ENCODE measurements at places on chromosomes 7 and 10.

GRCh38 chr10:128863411-128863810 is 603.6 kb upstream of the MGMT start:
- no peak for DNase-seq

DNA sequence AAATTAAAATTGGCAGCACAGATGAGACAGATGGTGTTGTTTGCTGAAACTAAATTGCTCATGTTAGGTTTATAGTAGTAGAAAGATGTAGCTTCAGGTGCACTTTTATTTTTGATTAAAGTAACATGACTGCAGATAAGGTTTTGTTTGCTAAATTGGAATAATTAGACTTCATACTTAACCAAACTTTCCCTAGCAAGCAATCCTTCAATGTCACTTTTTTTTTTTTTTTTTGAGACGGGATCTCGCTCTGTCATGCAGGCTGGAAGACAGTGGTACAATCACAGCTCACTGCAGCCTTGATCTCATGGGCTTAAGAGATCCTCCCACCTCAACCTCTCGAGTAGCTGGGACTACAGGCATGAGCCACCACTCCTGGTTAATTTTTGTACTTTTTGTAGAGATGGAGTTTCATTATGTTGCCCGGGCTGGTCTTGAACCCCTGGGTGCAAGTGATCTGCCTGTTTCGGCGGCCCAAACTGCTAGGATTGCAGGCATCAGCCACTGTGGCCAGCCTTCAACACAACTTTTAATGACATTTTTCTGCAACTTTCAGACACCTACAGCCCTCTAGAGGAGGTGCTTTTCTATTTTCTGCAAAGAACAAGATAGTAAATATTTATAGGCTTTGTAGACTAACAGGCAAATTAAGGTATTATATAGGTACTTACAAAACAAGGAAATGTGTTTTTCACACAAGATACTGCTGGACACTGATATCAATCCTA is 84.8 kb upstream of the CCNY start:
- DNase-seq = no peak

DNA sequence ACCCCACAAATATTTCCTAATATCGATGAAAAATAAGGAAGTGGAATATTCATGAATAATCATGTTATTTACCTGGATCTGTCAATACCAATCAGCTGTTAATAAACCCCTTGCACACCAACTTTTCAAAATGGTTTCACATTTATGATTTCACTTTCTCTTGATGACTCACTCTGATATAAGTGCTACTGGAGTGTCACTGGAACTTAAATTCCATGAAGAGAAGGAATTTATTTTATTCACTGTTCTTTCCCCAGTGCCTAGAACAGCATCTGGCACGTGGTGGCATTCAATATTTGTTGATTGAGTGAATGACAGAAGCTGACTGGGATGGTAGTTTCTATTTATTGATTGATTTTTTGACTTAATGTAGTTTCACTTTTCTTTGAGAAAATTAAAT is 3.5 kb upstream of the ENO4 start:
- no peak for DNase-seq

DNA sequence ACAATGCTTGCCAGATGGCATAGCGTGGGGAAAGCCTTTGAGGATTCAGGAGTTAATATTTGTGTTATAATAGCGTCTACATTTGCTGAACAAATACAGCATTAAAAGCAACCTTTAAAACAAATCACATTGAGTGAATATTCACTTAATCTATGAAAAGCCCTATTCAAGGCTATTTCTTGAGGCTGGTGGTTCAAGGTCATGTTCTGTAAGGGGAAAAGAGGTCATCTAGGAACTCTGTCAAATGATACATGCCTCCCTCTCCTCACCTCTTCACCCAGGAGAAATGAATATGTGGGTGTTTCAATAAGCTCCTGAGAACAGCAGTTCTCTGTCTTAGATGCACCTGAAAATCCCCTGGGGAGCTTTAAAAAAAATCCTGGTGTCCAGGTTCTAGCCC is 303.0 kb downstream of the ELMO1 start:
- DNase-seq = no peak

GRCh38 chr7:43535810-43536585 is 46.9 kb upstream of the STK17A start:
- DNase-seq = no peak

DNA sequence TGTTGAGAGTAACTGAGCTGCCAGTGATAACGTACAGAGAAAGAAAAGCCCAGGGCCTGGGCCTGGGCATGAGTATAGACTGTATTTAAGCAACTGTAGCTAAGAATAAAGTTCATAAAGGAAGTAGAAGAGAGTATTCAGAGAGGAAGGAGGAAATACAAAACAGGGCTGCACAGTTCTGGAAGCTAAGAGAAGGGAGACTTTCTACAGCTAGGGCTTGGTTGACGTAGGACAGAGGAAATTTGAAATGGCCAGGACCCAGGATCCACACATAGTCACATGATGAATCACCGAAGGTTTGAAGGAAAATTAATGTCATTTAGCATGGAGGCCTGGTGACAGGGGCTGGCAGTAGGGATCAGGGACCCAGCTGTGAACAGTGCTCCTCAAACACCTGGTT is 66.7 kb downstream of the ARL4A start:
- no peak for DNase-seq

GRCh38 chr7:22622116-22622785 is 104.7 kb upstream of the IL6 start:
- no peak for DNase-seq

DNA sequence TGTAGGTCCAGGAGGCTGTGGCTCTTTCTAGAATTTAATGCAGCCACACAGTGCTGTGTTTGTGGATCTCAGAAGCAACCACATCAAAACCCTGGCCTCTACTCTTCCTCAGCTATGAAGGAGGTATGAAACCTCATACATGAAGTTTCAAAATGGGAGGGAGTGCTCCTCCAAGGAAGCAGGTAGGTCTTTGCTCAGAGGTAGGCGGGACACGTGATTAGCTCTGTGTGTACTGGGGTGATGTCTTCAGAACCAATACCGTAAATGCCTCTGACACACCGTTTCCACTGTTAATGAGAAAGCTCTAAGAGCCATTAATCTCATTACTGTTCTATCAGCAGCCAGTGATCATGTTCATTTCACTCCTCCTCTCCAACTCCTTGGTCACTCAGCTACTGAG is 126.1 kb downstream of the PLXNA4 start:
- DNase-seq = no peak

DNA sequence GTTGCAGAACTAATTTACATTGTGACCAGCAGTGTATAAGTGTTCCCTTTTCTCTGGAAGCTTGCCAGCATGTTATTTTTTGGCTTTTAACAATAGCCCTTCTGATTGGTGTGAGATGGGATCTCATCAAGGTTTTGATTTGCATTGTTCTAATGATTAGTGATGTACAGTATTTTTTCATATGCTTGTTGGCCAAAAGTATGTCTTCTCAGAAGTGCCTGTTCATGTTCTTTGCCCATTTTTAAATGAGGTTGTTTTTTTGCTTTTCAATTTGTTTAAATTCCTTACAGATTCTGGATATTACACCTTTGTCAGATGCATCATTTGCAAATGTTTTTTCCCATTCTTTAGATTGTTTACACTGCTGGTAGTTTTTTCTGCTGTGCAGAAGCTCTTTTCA is 627.0 kb upstream of the CNTNAP2 start:
- no peak for DNase-seq

GRCh38 chr7:90999989-91000979 is 263.9 kb upstream of the FZD1 start:
- DNase-seq = no peak

DNA sequence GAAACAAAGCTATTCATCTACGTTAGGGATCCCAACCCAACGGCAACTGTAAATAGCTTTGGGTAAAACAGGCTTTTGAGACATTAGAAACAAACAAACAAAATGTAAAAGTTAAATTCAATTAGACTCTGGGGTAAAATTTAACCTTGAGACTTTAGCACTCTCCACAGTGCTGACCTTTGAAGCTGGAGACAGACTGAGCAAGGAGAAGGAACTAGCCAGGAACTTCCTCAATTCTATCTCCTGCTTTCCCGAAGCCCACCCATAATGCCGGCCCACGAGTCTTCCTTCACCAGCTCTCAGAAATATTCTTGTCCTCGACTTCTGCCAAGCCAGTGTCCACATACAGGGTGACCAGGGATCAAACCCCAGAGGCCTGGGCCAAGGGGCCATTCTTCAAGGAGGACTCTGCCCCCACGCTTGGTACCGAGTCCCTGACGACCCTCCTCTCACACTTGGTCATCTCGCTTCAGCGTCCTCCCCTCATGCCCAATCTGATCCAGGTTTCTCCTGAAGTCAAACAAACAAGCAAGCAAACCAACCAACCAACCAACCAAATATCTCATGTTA is 114.1 kb downstream of the HIPK2 start:
- no peak for DNase-seq

DNA sequence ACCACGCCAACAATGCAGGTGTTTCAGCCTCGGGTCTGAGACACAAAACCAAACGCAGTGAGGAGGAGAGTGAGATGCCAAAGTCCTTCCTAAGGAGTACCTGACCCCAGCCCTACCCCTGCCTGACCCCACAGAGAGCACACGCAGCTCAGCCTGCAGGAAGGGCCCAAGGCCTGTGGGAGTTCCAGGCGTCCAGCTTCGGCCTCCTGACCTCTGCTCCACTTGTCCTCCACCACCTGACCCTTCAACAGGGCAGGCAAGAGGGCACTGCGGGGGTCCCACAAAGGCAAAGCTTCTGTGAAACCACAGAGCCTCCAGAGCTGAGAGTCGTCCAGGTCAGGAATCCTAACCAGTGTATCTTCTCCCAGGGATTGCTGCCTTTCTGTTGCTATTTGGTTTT is 122.0 kb upstream of the PPP2R2D start:
- DNase-seq = no peak

DNA sequence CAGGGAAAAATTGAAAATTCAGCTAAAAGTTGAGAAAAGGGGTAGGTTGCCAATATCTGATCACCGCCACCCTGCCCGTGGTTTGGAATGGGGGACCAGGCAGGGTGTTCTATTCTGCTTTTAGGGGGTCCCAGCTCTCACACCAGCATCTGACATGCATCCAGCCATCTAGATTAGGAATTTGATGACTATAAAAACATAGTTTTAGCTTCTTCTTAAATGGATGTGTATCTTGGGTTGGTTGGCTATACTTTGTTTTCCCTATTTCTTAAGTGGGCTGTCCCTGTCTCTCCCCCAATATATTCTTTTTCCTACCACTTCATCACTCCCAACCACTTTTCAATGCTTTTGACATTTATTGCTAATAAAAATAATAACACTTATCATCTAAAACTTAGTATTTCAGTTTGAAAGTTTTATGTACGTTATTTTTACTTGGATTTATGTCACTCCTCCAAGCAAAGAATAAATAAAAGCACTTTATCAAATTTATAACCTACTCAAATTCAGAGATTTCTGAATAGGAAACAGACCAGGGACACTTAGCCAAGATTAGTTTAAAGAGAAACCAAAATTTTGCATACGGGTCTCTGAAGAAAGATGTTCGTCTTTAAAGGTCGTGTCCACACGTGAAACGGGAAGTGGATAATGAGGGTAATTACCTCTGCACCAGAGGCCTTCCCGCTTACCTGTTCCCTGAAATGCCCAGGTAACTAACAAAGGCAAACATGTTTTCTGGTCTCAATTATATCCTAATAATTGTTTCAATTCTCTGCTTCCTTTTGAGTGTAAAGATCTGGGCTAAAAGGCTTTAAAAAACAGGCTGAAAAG is 233.2 kb upstream of the AUTS2 start:
- DNase-seq = no peak

DNA sequence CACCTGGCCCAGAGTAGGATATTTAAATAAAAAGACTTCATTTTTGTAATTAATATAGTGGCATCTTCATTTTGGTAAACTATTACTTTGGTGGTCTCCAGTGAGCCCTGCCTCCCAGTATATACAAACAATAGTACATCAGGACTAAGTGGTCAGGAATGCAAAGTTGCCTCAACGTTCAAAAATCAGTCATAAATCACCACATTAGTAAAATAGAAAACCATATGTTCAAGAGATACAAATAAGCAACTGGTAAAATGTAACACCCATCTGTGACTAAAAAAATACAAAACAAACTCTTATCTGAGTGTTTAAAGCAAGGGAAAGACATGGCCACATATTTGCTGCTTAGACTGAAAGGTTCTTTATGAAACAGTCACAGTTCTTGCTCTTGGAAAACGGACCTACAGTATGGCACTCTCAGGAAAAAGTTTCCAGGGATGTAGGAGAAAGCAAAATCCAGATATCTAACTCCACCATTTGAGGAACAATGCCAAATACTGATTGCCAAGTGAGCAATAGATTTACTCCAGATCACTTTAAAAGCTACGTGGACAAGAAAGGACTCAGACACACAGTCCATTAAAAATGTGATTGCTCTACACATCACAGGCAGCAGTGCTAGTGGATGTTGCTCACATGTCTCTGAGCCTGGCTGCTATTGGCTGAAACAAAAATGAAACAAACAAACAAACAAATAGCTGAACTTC is 15.1 kb upstream of the RHOBTB1 start:
- no peak for DNase-seq

All from activated naive CD4-positive, alpha-beta T cell (primary cell).